ENCODE measurements at places on chromosomes 1 and 21.

DNA sequence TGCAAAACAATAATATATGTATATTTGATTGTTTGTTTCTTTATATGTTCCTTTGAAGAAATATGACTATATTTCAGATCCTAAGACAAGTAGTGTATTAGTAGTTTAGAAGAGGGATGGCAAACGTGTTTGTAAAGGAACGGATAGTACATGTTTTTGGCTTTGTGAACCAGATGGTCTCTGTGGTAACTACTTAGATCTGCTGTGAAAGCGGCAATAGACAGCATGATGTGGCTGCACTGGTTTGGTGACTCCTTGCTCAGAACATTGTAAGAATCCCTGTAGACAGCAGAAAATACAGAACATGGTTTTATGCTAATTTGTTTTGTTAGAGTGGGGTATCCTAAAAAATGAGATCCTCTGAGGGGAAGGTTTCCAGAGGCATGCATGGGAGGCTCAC, 3.1 kb downstream of the ACADM start:
- DNase-seq = no peak

GRCh38 chr21:37257511-37257966, 9.6 kb downstream of the VPS26C start:
- peak; percentile 88 for DNase-seq

- no peak for DNase-seq
Measured at GRCh38 chr1:207055386-207056001, 2.4 kb downstream of the PFKFB2 start.

- DNase-seq = no peak
Measured at GRCh38 chr1:213997038-213997771, 9.4 kb downstream of the PROX1 start.

DNA sequence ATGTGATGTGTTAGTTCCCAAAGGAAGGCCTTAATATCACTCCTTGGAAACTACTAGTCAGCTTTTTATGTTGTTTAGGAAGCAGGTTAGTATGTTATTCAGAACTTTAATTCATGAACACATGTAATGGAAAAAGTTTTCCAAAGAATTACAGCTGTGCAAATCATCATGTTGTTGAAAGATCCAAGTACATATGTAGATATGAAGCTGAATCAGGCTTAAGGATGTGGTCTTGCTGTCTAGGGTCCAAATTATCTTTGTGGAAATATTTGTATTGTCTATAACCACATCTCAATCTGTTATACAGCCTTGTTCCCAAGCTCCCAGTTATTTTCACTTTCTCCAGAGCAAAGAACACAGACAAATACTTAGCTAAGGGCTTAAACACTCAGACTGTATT, 231.6 kb downstream of the TPR start:
- DNase-seq = no peak

DNA sequence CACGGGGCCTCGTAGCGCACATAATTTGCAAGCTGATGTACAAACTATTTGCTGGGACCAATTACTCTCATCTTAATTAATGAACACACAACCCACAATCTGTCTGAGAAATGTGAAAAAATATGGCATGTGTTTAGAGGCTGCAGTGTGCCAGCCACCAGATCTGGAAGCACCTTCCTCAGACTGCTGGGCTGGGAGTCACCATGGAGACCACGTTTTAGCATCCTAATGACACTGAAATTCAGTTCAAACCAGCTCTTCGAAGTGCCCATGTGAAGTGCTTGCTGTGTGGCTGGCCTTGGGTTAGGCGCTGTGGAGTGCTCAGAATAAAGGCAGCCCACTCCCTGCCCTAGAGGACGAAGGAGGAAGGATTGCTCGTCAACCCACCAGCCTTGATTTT, 482.4 kb downstream of the OMA1 start:
- DNase-seq = no peak

DNA sequence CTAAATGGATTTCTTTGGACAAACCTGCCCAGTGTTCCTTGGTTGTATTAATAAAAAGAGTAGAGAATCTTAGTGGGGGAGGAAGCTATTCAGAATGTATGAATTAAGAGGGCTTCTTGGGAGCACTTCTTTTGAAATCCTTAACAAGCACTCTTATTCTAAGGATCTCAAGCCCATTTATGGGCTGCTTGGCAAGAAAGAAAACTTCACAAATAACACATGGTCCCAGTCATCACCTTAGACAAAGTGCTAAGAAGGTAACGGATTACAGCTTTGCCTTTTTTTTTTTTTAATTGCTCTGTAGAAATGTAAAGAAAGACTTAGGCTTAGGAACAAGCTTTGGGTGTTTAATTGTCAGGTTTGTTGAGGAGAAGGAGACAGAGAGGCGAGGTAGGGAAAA, 76.6 kb upstream of the IPO9 start:
- no peak for DNase-seq

GRCh38 chr1:211947396-211948295, 87.7 kb downstream of the INTS7 start:
- DNase-seq = no peak

GRCh38 chr1:217867446-217867995, 236.4 kb downstream of the SPATA17 start:
- no peak for DNase-seq

DNA sequence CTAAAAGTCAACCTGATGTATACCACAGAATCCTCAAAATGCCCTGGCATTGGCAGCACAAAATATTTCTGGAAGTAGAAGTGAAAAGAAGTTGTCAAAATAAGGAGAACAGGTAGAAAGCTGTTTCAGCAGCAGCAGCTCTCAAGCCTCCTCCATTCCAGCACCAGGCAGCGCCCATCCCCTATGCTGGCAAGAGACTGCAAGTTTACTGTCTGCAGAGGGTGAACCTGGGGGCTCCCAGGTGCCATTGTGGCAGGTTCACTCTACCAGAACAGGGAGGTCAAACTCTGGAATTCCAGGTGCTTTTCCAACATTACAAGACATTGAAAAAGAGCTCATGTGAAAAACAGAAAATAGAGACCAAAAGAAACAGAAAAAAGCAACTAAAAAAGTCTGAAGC, 128.8 kb upstream of the CTTNBP2NL start:
- DNase-seq = no peak

GRCh38 chr1:228898582-228898992, 163.3 kb downstream of the RHOU start:
- DNase-seq = peak; percentile 75

- no peak for DNase-seq
Measured at GRCh38 chr1:64896551-64896950, 69.8 kb downstream of the JAK1 start.

- no peak for DNase-seq
Measured at GRCh38 chr1:59619557-59619956, 195.2 kb upstream of the HOOK1 start.

GRCh38 chr21:30232011-30232410, 16.1 kb upstream of the CLDN8 start:
- DNase-seq = no peak
